ENCODE measurements at places on chromosomes 16 and 17.

- no peak for DNase-seq
Measured at GRCh38 chr17:3610523-3610922, 1.3 kb upstream of the TRPV1 start.

DNA sequence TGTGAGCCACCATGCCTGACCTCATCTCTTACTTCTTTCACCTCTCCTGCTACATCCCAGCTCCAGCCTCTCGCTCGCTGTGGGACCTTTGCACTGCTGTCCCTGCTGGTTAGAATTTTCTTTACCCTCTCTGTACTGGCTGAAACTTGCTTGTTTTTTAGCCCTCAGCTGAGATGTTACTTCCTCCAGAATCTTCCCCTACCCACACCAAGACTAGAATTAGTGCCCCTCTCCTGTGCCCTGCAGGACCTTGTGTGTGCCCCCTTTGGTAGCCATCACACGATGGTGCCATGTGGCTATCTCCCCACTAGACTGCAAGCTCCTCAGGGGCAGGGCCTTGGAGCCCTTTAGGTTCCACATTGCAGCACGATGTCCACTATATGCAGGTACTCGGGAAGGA, 84.1 kb downstream of the AIPL1 start:
- no peak for DNase-seq

DNA sequence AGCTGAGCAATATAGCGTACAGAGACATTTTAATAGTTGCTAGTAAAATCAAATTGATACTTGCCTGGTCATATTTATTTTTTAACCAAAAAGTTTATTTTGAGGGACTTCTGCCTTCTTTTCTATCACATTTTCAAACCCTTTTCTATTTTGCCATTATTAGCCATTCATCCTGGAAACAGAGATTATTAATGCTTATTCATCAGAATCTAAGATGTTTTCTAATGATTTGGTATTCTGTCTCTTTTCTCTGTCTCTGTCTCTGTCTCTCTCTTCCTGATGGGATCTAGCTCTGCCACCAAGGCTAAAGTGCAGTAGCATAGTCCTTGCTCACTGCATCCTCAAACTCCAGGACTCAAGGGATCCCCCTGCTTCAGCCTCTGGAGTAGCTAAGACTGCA, 871.3 kb upstream of the CDH8 start:
- no peak for DNase-seq

GRCh38 chr17:10435096-10435495, 13.3 kb upstream of the MYH8 start:
- DNase-seq, result no peak

DNA sequence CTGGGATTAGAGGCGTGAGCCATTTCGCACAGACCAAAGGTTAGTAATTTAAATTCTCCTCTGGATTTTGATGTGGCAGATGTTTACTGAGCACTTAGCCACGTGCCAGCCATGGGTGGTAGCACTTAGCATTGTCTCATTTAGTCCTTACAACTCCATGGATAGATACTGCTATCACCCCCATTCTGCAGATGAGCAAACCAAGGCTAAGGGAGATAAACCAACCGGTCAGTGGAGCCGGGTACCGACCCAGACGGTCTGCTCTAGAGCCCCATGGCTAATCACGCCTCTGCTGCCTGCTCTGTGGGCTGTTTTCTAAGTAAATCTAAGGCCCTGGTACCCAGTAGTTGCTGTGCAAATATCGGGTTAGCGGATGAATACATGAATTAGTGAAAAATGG, 12.6 kb upstream of the ADGRG1 start:
- no peak for DNase-seq

DNA sequence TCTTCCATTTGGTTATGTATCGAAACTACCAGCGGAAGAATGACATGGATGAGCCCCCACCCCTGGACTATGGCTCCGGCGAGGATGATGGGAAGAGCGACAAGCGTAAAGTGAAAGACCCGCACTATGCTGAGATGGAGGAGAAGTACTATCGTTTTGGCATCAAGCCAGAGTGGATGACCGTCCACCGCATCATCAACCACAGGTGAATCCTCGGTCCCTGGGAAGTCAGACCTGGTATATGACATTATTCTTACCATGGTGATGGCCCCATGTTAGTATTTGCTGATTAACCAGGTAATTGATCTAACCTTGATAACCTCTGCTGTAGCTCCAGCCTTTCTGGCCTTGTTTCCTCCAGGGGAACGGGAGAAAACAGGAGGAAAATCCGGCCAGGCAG, 8.5 kb downstream of the CHD3 start:
- DNase-seq, result no peak

DNA sequence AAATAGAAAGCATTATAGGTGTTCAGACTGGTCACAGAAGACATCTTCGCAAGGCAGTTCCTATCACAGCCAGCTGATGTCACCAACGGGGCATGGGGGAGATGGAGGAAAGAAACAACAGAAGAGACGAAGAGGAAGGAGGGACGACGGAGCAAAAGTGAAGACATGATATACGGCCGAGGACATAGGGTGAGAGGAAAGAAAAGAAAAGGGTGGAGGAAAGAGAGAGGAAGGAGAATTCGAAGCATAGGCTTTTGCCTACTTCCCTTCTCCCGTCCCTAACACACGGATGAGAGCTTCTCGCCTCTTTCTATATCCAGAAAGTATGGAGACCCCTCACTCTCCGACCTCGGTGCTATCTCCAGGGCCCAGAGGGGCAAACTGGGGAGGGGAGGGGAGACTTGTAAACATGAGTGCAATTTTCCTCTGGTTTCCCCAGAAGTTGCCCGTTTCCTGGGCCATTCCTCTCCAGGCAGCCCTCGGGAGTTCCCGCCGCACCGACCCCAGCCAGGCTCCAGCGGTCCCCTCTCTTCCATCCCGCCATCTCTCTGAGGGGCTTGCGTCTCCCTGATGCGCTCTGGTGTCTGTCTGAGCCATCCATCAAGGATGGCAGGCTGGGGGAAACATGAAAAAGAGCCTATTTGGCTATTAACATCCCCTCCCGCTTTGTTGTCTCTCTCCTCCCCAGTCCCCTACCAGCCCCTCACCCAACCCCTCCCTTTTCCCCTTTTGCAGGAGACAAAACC, 26.0 kb downstream of the COPZ2 start:
- DNase-seq, result no peak

DNA sequence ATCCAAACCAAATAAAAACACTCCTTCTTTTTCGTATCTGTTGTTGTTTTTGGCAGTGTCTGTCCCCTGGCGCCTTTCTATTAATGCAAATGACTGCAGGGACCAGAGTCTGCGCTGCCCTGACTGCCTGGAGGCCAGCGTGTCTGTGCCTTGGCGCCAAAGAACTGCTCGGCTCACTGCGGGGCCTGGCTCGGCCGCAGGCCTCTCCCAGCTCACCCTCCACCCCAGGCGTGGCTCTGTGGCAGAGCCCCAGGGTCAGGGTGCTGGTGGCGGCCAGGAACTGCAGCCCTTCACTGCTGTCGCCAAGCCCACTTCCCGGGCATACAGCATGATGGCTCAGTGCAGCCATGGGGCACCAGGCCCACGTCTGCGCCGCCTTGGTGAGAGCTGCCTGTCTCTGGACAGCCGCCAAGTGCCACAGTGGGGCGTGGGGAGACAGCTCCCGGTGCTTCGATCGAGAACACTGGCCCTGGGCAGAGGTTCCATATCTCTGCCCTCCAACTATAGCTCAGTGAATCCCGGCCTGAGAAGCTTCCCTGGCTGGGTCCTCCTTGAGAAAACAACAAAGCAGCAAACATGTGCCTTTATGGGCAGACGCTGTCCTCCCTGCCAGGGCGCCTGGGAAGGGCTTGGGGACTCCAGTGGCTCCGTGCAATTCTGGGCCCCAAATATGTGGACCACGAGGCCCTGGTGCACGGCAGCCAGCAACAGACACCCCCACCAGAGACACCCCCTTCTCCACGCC, 11.1 kb downstream of the CANT1 start:
- DNase-seq, result no peak

DNA sequence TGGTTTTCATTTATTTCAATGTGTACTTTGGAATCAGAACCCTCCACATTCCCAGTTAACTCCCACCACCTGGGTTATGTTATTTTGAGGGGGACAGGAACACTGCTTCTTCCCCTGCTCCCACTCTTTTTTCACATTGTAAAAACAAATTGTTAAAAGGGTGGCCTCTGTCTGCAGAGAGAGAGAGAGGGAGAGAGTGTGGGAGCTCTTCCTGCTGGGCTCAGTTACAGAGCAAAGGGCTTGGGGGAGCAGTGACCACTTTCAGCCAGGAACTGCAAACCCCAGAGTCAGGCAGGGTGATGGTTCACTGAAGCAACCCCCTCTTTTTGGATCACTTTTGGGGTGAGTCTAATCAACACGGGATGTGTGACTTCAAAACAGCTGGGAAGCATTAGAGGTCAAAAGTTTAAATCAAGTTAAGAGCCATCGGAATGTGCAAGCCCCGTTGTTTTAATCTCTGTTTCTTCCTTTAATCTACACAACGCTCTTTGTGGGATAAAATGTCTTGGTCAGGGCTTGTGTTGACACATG, 577.0 kb upstream of the CDH11 start:
- DNase-seq, result no peak

GRCh38 chr17:45228763-45229539, 7.3 kb downstream of the FMNL1 start:
- peak; percentile 81 for DNase-seq

DNA sequence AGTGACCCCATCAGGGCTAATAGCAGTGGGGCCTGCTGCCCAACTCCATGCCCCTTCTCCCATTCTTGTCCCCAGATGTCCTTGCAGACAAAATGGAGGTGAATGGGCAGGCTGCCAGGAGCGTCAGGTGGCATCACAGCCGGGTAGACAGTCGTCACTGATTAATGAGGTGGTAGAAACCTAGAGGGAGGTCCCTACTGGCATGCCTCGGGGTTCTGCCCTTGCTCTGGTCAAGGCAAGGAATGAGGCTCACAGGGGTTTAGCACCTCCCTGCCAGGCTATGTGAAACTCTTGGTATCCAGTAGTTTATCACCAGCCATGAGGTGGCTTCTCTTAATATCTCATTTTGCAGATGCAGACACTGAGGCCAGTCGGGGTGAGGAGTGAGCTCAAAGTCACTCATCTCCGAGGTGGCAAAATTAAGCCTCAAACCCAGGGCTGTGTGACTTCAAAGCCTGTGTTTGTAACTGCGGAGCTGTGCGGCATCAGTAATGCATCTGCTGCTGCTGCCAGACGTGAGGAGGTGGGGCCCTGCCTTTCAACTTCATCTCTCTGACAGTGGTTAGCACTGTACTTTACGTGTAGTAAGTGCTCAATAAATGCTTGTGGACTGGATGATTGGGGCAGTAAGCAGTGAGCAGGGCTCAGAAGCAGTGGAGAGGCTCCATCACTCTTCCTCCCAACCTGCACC, 21.3 kb downstream of the RAI1 start:
- DNase-seq, result no peak

DNA sequence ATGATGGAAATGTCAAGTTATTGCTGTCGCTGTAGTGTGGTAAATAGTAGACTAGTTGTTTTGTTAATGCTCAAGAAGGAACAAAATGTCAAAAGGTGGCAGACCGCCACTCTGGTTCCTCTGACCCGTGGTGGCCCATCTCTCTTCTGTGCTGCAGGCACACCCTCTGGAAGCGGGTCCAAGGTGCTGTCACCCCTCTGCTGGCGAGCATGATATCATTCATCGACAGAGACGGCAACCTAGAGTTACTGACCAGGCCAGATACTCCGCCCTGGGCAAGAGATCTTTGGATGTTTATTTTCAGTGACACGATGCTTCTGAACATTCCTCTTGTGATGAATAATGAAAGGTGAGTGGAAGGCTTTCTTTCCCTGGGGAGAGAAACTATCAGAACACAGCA, 56.8 kb upstream of the ENDOV start:
- DNase-seq, result no peak

All from T-helper 2 cell (primary cell).